Tibial nerve (tissue), 4 donors: ENCODE measurements at places on chromosomes 11 and 22. TPM values are rescaled to one million over a fixed set of nuclear protein-coding genes. Genes with fewer than 3 reads are reported as not detected.
A peak's percentile ranks its signal among the peaks of the same experiment; 100 is the strongest.

DNA sequence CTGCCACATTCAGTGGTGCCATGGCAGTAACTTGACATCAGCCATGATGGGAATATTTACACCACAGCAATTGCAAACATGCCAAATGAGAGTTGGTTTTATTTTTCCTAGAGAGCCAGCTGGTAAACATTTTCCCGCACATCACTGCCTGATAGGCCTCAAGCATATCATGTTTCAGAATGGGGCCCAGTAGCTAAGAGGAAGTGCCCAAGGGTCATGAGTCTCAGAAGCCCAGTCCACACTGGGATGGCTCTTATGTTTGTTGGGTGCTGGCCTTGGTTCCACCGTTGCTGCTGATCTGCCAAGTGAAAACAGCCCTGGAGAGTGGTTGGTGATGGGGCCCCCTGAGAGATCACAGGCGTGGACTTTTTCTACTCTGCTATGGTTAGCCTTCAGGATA lies 64.3 kb upstream of the NAV2 start:
- DNase-seq, result no peak

DNA sequence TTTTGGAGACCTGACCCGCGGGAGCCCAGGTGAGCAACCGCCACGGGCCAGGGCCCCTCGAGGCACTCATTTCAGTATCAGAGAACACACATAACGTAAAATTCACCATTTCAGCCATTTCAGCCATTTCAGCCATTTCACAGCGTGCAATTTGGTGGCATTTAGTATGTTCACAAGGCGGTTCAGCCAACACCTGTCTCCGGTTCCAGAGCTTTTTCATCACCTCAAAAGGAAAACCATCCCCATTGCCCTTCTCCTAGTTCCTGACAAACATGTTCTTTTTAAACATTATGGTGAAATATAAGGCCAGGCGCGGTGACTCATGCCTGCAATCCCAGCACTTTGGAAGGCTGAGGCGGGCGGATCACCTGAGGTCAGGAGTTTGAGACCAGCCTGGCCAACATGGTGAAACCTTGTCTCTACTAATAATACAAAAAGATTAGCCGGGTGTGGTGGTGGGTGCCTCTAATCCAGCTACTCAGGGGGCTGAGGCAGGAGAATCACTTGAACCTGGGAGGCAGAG lies 119.3 kb downstream of the KCNQ1 start:
- no peak for DNase-seq

DNA sequence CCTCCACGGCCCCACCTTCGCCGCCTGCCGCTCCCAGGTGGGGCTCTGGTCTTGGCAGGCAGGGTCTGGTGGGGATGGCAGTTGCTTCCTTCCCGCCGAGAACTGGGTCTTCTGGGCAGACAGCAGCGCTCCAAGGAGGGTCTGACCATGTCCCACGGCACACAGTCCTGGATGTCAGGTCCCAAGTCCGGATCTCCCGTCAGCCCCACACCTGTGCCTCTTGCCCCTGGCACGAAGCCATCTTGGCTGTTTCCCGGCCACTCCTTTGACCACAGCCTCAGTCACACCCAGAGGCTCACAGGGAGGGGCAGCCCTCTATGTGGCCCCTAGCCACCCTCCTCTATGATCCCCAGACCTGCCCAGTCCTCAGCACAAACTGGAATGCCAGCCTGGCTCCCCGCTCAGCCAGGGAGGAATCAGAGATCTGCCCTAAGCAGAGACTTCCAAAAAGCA lies 14.3 kb downstream of the MUC5B start:
- DNase-seq, result no peak

DNA sequence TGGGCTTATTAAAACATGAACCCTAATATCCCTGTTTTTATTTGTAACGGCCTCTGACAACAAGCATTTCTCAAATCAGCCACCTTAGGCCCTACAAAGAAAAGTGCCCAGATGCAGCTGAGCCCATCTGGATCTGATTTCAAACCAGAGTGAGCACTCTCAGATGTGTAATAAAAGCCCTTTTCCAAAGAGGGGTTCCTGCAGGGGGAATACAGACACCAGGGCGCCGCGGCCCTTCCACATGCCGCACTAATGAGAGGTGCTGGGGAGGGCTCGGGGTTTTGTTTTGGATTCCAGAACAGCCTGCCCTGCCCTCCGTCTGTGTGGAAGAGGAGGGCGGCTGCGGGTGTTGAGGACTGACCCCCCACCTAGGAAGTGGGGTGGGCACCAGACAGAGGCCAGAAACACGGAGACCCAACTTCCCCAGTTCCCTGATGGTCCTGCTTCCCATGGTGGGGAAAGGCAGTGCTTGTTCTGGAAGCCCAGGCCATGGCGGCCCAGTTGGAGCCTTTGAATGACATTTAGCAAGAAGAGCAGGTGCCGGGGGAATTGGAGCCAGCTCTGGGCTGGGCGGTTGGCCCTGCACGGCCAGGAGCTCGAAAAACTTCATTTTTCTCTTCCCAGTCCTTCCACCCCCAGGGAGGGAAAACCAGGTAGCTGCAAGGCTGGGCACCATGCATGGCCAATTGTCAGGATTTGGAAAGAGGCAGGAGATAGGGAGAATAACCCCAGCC lies 63.7 kb downstream of the MACROD1 start:
- no peak for DNase-seq

DNA sequence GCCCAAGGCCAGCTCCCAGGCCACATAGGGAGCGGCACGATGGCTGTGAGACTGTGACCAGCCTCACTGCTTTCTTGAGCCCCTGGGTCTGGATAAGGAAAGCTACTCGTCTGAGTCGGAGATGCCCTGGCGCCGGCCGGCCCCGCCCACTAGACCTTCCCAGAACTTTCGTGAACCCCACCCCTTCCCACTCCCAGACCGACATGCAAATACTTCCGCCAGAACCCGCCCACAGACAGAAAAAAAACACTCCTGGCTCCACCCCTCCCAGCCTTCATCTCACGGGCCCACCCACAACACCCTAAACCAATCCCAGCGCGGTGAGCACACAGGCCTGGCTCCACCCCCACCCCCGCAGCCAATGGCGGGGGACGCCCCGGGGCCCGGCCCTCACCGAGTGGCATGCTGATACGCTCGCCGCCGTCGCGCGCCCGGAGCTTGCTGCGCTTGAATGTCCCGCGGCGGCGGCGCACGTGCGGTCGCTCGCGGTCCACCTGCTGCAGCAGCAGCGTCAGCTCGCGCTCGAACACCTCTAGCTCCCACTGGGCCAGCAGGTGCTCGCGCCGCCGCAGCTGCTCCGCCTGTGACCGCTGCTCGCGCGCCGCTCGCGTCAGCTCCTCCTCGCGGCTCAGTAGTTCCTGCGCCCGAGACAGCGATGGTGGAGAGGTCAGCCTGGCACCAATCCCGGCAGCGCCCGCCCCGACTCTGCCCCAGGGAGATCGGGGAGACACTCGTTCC lies 7.0 kb downstream of the MAP3K11 start:
- peak; percentile 93 for DNase-seq

GRCh38 chr11:33867996-33868646 lies 23.8 kb downstream of the LMO2 start:
- DNase-seq, result no peak

DNA sequence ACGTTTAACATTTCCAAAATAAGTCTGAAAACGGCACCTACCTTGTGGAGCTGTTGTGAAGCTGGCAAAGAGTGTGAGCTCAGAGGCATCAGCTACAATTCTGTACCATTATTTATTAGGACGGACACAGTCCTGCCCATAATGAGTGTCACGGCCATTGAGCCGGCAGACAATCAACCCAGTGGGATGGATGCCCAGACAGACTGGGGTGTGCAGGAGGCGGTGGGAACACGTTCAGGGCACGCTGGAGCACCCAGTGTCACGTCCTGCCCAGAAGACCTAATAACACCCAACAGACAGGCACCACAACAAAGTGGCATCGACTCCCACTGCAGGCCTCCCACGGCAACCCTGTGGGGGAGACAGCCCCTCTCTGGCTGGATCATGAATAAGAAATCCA lies 34.5 kb downstream of the TPST2 start:
- no peak for DNase-seq

- DNase-seq, result no peak
Measured at GRCh38 chr11:64339754-64340408, at the start of gene CCDC88B. Gene CCDC88B, plus strand, starts transcription at chr11:64340204. Its CDS starts 63 bp downstream, at chr11:64340267.

GRCh38 chr11:108241330-108242037 lies 18.6 kb downstream of the ATM start:
- DNase-seq, result no peak

DNA sequence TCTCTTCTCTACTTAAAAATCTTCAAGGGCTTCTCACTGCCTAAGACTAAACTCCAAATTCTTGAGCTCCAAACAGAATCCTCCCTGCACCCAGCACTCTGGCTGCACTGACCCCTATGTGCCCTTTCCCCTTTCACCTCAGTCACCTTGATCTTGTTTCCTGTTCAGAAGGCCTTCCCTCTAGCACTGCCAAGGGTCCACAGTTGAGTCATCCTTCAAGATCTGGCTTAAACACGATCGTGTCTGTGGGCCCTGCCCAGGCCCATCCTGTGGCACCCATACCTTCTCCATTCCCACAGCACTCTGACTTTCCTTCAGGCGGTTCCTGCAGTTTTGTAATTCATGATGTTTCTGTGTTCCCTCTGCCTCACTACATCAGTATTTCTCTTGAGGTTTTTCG lies 129.2 kb downstream of the ARL14EP start:
- no peak for DNase-seq

DNA sequence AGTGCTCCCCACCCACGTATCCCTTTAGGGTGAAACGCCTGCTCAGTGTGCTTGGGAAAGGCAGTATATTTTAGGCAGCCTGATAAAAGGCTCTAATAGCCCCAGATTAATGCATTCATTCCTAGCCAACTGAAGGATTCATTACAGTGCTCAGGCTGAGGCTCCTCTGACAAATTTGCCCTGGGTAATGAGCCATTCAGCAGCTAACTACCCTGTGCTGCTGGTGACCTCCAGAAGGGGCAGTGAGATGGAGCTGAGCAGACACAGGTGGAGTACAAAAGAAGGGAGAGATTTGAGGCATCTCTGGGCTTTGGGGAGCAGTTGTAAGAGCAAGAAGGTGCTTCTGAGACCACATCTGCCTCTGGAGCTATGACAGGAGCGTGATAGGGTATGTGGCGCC lies 817.0 kb downstream of the NTM start:
- DNase-seq, result no peak

- no peak for DNase-seq
Measured at GRCh38 chr11:104091281-104092096, 55.0 kb downstream of the DDI1 start.

- DNase-seq, result no peak
Measured at GRCh38 chr11:115164774-115165173, 339.4 kb downstream of the CADM1 start.

DNA sequence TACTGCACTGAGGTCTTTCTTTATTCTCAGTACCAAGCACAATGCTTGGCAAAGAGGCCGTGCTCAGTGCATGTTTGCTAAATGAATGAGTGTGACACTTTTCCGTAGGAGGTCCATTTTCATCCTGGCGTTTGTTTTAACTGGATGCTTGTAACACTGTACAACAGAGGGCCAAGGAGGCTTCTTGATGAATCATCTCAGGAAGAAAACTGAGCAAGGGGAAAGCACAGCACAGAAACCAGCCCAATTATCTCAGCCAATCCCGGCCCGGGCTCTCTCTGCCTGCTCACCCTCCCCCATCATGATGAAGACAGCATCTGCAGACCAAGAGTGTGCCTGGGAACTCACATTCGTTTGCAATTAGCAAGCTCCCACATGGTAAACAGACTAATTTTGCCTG lies 570.3 kb downstream of the OPCML start:
- no peak for DNase-seq

DNA sequence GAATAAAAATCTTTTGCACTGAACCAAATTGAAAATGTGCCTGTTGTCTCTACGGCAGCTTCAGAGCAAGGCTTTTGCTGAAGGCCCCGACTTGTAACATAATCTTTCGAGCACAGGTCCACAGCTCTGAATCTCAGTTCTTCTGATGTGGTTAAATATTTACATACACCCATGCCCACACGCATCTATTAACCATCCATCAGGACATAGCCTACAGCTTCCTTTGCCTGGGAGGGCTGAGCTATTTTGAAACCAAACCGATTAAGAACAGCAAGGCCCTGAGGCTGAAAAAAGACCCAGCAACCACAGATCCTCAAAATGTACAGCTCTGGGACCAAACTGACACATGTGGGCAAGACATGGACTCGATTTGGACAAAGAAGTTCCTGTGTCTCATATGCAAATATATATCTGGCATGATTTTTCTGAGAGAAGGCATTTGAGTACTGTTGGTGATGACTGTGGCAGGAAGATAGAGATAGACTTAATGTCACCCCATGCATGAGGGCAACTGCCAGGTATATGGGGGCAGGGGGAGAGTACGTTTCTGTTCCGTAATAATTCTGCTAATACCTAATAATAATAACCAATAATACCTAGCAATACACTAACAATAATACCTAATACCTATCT lies 322.7 kb upstream of the PLET1 start:
- no peak for DNase-seq

GRCh38 chr22:17162731-17163130 lies 3.7 kb upstream of the HDHD5 start:
- no peak for DNase-seq

DNA sequence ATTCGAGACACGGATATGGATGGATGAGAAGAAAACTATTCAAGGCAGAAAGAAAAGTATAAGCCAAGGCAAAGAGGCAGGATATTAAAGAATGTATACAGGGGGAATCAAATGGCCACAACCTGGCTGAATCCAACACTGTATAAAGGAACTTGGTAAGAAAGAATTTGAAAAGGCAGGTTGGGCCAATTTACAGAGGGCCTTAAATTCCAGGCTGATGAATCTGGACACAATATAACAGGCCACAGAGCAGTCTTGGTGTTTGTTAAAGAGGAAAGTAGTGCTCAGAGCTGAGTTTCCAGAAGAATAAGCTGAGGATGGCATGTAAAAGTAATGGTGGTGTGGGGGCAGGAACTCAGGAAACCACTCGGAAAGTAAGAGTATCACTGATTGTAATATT lies 72.3 kb upstream of the POU2AF2 start:
- DNase-seq, result no peak

- no peak for DNase-seq
Measured at GRCh38 chr22:50112151-50113118, 22.6 kb downstream of the MOV10L1 start.

DNA sequence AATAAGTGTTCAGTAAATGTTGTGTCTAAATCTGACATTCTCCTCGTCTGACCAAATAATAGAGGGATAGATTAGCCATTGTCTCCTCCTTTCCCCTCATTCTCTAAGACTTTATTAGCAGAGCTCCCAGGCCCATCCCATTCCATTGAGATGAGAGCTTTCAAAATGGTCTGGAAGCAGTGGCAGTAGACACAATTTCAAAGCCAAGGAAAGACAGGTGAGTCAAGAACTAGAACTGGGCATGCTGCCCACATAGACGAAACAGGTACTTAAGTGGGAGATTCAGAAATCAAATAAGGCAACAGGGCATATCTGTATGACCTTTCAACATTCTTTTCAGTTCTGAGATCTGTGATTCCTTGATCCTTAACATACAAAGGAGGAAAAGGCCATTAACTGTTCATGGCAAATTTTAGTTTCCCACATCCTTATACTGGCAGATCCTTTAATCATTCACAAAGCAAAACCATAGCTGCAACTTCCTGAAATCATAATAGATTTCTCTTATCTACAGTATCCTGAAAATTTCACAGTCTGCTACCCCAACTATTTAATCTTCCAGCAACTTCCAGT lies 96.6 kb upstream of the KCNA4 start:
- no peak for DNase-seq

- no peak for DNase-seq
Measured at GRCh38 chr11:45576461-45577215, 88.8 kb downstream of the CHST1 start.

Gene DDX17
- 875 TPM for total RNA-seq

Gene TRIM51
- total RNA-seq, result not detected

Gene CHRNA10
- total RNA-seq, result 0.87 TPM

Gene SLCO2B1
- total RNA-seq, result 80.6 TPM

Gene BRD1
- 63.6 TPM for total RNA-seq

Gene SYT9
- not detected for total RNA-seq

Gene DDI1
- not detected for total RNA-seq

Gene AGBL2
- total RNA-seq, result 4.2 TPM

Gene LDHAL6A
- total RNA-seq, result not detected

Gene NLRP6
- total RNA-seq, result 1.1 TPM
